Foreskin fibroblast (primary cell): ENCODE measurements at places on chromosomes 6 and 20.
A peak's percentile ranks its signal among the peaks of the same experiment; 100 is the strongest.

- DNase-seq = no peak
Measured at GRCh38 chr20:51535075-51535386, 7.5 kb downstream of the NFATC2 start.

DNA sequence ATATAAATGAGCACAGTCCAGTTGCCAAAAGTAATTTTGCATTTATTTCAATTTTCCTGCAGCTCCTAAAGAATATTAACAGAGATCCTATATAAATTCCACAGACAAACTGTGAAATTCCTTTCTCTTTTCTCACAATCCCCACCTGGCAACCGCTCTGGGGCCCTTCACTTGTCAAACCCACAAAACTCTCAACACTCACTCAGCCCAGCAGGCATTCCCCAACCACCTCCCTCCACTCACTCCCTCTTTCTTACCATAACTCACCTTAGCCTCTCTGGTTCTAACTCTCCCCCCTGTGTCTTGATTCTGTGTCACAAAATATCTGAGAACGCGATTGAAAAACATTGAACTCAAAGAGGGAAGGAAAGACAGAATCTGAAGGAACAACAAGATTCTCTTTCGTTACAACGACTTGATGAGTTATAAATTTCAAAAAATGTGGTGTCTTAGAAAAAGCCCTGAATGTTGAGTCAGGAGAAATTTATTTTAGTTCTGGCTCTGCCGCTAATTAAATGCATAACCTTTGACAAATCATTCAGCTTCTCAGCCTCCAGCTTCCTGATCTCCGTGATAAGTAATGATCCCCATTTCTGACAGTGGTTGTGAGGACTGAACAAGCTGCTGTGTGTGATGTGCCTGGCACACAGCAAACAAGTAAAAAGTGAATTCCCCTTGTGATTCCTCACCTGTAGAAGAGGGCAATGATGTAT lies 87.9 kb downstream of the UNC5CL start:
- DNase-seq = peak; percentile 37

DNA sequence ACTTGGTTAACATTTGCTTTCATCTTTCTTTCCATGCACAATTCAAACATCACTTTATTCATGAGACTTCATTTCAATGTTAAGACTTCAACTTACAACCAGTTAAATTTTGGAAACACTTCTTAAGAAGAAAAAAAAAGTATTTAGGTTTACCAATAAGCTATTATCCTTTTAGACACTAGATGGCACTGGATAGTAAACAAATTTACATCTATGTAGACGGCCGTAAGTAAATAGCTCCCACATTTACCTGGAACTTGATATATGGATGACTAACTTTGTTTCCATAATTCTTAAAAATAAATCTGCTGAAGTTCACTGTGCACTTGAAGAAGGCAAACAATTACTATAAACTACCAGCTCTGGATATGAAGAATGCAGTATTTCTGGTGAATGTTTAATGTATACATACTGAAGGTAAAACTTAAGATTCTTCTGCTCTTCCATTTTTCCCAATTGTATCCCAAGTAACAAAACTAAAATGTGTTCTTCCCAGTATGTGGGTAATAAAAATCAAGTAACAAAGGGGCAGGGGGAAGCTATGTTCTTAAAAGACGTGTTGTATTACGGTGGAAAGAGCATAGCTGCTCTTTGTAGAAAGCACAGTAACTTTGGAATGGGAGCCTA lies 130.6 kb upstream of the C6orf118 start:
- DNase-seq = peak; percentile 8

DNA sequence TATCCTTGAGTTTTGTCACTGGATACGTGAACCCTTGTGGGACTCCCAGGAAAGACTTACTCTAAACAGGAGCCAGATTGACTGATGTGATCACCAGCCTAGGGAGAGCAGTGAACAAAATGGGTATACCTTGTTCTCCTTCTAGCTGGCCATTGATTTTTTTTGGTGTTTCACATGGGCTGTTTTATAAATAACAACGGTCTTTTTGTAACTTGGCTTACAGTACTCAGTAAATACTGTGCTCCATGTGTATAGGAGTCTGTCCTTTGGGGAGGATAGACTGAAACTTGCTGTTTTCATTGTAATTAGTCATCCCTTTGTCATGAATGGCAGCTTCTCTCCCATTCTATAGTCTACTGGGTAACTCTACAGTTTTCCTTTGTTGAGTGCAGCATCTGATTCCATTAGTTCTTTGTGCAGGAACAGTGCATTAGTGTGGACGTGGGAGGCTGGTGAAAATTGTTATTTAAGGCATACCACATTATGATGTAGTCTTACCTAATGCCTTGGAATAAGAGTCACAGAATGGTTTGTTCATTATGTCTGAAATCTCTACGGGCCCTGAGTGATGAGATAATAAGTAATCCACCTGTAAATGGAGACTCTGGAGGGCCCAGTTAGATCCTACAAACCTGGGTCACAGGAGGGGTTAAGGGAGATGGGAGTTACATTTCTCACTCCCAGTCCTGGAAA lies 89.5 kb downstream of the TIAM2 start:
- DNase-seq = peak; percentile 30

DNA sequence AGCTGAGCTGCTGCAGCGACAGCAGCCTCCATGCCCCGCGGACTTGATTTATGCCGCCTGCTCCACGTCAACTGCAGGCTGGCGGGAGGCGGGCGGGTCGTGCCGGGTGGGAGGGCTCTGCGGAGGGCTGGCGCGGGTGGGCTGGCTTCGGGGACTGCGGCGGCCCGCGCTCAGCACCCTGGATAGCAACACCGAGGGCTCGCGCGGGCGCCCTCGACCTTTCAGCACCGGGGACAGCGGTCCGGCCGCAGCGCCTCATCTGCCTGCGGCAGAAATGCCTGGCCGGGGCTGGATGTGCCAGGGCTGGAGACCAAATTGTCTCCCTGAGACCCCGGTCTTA lies 792 bp downstream of the SNAP25 start:
- DNase-seq = peak; percentile 68

GRCh38 chr6:100808638-100809275 lies 72.4 kb downstream of the ASCC3 start:
- DNase-seq = peak; percentile 2
